ENCODE measurements at places on chromosomes 4 and X.

DNA sequence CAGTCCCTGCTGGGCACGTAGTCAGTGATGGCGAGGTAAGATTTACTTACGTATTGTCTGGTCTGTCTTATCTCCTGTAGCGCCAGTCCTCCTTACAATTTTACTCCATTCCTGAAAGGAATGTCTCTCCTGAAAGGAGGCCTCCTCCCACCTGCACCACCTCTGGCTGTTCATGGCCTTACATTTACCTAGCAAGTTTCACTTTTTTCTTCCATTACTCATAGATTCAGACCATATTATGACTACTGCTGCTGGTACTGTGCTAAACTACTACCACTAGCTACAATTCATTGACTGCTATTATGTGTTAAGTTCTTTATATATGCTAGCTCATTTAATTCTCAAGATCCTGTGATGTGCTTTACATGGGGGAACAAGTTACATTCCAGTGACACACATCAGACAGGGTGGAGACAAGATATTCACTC is 189.9 kb downstream of the BMPR1B start:
- no peak for DNase-seq

DNA sequence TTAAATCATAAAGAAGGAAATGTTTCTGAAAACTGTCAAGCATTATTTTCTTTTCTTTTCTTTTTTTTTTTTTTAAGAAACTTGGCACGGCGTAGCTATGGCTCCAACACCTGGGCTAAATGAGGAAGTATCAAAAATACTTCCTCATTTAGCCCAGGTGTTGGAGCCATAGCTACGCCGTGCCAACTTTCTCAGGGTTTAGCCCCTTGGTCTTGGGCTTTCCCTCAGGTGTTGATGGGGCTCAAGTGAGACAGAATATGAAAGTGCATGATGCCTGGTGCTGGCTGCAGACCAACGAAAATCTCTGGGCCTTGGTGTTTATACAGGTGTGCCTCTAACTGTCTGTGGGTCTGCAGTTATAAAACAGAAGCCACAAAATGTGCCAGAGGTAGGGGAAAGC is 132.7 kb downstream of the ARHGAP24 start:
- no peak for DNase-seq

DNA sequence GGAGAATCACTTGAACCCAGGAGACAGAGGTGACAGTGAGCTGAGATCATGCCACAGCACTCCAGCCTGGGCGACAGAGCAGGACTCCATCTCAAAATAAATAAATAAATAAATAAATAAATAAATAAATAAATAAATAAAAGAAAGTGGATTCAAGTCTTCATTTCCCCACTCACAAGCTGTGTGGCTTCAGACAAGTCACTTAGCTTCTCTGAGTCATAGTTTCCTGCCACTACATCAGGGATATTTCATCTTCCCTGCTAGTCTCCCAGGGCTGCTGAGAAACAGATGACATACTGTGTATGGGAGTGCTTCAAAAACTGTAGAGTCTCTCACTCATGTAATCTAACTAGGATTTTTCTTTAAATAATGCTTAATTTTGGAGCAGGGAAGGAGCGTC is 37.2 kb downstream of the TBC1D9 start:
- no peak for DNase-seq

- peak; percentile 46 for DNase-seq
Observed at GRCh38 chr4:42865572-42866189, 26.8 kb upstream of the GRXCR1 start.

DNA sequence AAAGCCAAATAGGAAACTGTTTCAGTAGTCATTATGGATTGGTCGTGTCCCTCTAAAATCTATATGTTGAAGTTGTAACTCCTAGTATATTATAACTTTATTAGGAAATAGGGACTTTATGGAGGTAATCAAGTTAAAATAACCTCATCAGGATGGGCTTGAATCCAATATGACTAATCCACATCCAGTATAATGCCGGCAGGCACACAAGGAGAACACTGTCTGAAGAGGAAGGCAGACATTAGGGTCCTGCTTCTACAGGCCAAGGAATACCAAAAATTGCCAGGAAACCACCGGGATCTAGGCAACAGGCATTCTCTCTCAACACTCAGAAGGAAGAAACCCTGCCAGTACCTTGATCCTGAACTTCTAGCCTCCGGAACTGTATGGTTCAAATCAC is 130.3 kb downstream of the ATP10D start:
- no peak for DNase-seq

All from CD4-positive, alpha-beta memory T cell (primary cell).